ENCODE measurements at places on chromosomes 6 and 20.

- no peak for DNase-seq
Observed at GRCh38 chr6:145044641-145045246, 690.6 kb downstream of the EPM2A start.

DNA sequence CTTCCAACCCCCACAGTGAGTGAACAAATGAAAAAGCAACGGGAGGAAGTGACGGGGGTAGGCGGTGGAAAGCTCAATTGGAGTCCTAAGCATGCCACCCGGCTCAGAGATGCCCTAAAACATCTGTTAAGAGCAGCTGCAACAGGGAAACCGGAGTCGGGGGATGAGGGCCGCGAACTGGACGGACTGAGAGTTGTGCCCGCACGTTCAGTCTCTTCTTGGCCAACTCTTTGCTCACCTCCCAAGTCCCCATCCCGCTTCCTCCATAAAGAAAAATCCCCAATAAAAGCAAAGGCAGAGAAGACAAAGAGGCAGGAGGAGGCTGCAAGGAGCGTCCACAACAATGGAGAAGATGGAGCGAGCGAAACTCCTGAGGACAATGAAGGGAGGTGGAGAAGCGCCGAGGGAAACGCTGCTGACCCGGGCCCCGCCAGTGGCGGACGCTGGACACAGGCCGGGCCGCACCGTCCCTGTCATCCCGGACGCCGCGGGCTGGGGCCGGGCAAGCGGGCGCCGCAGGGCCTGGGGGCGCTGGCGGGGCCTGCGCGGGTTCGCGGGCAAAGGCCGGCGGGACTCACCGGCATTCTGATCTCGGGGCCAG is 600 bp downstream of the SEC63 start:
- peak; percentile 9 for DNase-seq

DNA sequence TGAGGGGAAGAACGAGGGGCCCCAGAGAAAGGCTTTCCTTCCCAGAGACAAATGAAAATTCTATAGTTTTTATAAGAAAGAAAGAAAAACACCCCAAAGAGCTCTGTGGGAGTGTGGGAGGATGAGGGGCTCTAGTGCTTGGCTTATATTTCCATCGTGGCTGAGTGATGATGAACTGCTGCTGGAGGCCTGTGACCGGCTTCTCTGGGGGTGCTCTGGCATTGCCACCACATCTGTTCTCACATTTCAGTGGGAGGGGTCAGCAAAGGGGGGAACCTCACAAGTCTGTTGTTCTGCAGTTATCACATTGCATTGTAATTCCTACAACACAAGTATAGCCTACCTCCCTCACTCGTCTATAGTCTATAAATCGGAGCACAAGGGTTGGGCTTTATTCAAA is 67.6 kb upstream of the BACH2 start:
- DNase-seq = no peak

- DNase-seq = no peak
Observed at GRCh38 chr6:139909992-139910391, 535.5 kb upstream of the CITED2 start.

- DNase-seq = no peak
Observed at GRCh38 chr20:22711971-22712755, 127.8 kb upstream of the FOXA2 start.

DNA sequence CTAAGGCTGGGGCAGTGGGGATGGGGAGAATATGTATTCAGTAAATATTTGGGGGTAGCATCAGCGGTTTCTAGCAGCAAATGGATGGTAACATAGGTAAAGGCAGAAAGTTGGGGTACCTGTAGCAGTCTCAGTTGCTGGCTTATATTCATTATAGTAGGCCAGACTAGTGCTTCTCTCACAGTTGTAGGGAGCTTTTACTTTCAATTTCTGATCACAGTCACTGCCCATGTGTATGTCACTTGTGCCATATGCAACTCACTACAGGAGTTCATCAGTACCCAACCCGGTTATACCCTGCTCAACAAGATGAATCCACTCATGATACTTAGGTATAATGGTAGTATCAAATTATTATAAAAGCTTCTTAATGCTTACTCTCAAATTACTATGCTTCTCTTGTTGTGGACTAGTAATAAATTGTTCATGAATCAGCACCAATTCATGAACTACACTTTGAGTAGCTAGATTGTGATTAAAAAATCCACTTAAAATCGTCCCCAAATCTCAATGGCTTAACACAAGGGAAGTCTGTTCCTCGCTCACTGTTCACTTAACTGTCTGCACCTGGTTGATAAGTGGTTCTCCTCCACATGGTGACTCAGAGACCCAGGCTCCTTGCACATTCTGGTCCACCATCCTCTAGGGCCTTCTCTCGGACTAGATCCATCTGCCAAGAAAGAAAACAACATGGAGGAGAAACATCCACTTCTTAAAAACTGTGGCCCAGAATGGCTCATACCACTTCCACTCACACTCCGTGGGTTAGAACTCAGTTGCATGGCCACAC is 31.3 kb upstream of the MYLIP start:
- no peak for DNase-seq

DNA sequence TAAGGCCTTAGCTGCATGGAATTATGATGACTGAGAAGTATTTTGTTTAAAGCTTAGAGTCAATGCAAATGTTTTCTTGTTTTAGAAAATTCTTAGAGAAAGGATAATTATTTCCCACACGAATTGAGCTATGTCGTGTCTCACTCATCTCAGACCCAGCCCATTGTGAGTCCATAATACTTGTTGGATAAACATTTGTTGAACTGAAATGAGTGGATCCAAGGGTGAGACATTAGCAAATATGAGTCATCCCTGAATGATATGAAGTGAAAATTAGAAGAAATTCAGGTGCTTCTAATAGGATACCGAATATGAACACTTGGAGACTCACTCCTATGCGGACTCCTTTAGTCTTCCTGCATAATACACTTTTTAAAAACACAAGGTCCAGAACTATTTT is 41.6 kb upstream of the ARMC2 start:
- DNase-seq = no peak

- DNase-seq = no peak
Observed at GRCh38 chr6:83883240-83883639, 23.8 kb downstream of the CYB5R4 start.

DNA sequence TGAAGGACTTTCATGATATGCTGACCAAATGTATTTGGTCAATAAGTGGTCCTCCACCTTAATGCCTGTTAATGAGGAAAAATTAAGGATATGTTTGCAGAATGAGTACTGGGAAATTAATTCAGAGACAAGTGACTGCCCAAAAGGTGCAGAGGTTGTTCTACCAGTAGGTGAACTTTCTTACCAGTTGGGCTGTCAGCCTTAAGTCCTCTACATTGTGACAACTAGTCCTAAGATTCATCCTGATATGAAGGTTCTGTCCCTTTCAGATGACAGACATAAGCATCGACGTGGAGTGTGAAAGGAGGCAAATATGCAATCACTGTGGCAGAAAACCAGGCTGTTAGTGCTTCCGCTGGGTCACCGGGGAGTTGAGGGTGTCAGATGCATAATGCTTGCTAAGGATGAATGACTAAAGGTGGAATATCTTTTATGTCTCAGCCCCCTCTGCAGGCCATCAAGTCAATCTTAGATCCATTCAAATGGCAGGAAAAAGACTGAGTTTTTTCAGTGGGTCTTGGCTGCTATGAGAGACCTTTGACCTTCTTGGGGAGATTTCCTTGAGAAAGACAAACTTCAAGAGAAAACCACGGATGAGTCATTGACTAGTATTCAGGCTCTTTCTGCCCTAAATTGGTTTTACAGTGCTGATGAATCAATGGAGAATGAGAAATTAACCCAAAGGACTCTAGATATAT is 226.0 kb downstream of the TPBG start:
- no peak for DNase-seq

All from stimulated activated CD8-positive, alpha-beta memory T cell treated with anti-CD3 and anti-CD28 coated beads, Interleukin-7, amount 100 ng/mL, for 1 hour (primary cell).